HS-5 (cell line): ENCODE measurements at places on chromosomes 12 and 14.

DNA sequence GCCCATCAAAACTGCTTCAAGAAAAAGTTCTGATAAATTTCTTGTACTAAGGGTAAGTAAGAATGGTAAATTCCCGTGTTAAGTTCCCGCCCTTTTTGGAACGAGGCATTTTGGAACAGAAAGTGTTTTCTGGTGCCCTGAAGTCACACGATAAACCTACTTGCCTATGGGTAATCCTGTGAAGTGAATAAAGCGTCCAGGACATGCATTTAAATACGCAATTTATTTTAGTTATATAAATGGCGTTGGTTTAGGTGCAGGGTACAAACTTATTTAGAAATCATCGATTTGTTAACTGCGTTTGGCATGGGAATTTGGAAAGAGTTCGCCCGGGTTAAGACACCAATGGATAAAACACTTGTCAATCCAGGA is 715 bp upstream of the RAP1B start:
- no peak for DNase-seq

DNA sequence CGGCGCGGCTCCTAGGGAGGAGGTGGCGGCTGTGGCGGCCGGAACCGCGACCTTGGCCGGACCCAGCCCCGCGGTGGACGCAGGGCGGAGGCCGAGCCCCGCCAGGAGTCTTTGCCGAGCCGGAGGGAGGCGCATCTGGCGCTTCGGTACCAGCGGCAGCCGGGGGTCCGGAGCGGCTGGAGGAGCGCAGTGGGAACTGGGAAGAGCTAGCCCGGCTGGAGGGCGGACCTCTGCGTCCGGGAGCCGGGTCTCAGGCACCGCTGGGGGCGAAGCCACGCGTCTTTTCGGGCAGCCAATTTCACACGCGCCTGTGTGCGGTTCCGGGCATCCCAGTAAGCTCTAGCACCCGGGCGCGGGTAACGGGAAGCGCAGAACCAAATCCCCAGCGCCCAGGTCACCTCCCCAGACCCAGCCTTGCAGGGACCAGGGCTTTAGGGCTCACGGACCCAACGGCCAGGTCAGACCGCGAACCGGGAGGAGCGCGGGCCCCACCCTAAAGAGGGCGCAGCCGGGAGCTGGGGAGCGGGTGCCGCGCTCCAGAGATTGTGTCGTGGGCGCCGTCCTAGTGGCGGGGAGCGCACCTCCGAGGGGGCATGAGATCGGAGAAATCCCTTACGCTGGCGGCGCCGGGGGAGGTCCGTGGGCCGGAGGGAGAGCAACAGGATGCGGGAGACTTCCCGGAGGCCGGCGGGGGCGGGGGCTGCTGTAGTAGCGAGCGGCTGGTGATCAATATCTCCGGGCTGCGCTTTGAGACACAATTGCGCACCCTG is 89.4 kb downstream of the GALNT8 start:
- no peak for DNase-seq

- no peak for DNase-seq
Measured at GRCh38 chr12:54616933-54617680, 17.6 kb downstream of the LACRT start.

GRCh38 chr12:130775953-130776856 is 60.1 kb upstream of the RIMBP2 start:
- peak; percentile 40 for DNase-seq

DNA sequence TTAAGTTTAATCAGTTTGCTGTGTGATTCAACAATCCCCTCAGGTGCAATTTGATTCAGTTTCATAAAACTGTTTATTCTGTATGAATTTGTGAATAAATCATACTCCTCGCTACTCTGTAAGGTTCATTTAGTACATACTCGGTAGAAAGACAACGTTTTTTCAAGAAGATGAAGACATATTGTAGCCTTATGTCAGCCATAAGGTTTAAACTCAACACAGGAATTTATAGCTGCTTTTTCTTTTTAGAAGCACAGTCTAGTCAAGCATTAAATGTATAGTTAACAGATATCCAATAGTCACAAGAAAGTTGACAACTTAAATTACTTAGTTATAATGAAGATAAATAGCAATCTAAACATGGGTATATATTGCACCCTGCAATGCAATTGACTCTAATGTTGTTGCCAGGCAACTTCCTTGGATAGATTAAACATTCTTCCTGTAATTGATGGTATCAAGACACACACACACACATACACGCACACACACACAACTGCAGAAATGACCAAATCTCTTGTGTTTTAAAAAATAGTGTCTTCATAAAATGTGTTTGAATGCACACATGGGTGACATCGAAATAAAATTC is 151.5 kb upstream of the MGAT4C start:
- no peak for DNase-seq

- no peak for DNase-seq
Measured at GRCh38 chr12:54593725-54594124, 5.3 kb upstream of the PPP1R1A start.

- DNase-seq, result no peak
Measured at GRCh38 chr12:7844116-7844515, 28.6 kb downstream of the SLC2A14 start.

- DNase-seq, result no peak
Measured at GRCh38 chr14:91748049-91748448, 16.2 kb upstream of the CATSPERB start.

DNA sequence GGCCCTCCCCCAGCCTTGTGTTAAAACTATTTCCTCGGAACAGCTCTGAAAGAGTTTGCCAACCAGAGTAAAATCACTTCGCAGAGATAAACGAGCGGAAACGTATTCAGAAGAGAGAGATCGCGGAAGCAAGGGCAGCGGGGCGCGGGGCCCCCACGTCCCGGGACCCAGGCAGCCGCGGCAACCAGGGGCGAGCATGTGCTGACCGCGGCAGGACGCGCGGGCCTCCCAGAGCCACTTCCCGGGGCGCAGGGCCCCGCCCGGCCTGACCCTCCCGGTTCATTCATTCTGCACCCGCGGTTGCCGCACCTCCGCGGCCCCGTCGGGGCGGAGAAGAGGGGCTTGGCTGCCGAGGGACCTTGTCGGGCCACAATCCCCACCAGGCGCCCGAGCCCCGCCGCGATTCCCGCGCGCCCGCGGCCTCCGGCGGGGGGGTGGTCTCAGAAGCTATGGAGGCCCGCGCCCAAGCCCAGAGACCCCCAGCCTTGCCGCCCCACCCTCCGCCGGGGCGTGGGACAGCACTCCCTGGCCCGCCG is 598 bp downstream of the UBE2N start:
- no peak for DNase-seq

- DNase-seq, result no peak
Measured at GRCh38 chr12:94848966-94849365, 154.5 kb downstream of the NDUFA12 start.

- DNase-seq, result no peak
Measured at GRCh38 chr12:109729801-109730200, 16.2 kb downstream of the FAM222A start.

DNA sequence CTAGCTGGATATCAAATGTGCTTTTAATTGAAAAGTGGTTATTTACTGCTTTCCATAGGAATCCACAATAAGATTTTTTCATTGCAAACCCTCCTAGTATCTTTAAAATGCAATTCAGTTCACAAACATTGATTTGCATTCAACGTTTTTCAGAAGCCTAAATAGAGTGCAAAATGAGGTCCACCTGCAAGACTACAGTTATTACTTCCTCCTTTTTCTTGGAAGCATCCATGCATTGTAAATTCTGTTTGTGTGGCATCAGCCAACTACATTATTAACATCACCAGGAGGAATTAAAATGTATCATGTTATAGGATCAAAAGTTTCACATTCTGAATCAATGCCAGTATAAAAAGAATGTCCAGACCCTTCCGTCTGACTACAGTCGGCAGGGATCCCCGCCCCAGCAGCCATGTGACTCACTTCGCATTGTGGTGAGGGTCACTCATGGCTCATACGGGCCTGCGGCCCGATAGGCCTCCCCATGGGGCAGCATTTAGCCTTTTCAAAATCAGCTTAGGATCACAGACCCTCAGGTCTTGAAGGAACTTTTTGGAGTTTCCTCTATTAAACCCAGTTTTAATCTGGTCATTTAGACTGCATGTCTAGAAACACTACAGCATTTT is 46.3 kb downstream of the NTF3 start:
- no peak for DNase-seq

DNA sequence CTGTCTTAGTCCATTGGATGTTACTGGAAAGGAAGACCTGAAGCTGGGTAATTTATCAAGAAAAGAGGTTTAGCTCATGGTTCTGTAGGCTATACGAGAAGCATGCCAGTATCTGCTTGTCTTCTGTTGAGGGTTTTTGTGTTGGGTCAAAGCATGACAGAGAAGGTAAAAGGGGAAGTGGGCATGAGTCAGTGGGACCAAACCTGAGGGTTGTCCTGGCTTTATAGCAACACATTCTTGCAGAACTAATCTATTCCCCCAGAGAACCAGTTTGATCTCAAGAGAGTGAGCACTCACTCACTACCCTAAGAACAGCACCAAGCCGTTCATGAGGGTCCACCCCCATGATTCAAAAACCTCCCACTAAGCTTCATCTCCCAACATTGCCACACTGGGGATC is 19.0 kb upstream of the KRAS start:
- DNase-seq, result no peak

- peak; percentile 24 for DNase-seq
Measured at GRCh38 chr12:79058342-79058741, 193.8 kb downstream of the SYT1 start.

DNA sequence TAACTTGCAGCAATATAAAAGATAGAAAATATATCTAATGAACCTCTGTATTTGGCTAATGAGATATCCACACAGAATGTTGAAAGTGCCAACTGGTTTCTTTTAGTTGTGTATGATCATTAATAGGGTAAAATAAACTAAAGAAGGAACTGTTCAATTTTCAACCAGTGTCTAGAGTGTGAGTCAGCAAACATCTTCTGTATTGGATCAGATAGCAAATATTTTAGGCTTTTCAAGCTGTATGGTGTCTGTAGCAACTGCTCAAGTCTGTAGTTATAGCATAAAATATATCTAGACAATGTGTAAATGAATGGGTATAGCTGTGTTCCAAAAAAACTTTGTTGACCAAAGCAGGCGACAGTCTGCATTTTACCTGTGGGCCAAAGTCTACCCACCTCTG is 23.5 kb upstream of the NOVA1 start:
- DNase-seq, result no peak

DNA sequence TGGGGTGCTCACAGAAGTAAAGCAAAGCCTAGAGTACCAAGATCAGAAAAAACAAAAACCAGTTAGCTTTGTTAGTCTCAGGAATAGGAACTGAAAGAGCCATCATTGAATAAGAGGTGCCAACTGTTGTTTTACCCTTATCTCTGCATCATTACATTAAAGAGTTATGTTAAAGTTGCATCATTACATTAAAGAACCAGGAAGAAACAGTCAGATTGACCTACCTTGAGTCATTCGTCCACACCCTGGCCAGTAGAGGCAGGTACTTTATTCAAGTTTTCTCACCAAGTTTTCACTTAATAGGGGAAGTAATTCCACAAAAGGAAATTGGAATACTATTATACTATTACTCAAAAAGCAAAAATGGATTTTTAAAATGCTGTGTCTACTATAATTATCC is 121.7 kb upstream of the CNOT2 start:
- no peak for DNase-seq

DNA sequence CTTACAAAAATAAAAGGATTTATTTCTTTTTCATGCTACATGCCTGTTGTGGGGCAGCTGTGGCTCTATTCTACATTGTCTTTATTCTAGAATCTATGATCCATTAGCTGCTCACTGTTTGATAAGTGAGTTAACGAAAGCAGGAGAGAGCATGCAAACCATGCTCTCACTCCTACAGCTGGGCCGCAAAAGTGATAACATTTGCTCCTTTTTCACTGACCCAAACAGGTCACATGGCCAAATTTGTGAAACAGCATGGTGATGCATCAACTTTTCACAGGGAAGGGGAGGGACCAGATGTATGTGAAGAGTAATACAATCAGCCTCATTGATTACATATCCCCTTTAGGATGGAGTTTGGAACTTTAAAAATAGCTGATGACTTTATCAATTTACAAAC is 456.9 kb upstream of the SYT1 start:
- DNase-seq, result no peak

DNA sequence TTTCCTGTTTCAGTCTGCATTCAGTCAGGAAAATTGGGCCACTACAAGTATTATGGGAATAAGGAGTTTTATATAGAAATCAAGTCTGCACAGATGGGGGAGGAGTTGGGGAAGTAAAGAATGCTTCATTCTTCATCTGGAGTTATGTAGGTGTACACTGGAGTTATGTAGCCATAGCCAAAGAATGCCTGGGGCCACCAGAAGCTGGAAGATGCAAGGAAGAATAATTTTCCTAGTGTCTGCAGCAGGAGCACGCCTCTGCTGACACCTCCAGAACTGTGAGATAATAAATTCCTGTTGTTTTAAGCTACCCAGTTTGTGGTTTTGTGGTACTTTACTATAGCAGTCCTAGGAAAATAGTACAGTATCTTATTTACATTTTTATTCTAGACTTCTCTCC is 333.4 kb downstream of the NELL2 start:
- no peak for DNase-seq

DNA sequence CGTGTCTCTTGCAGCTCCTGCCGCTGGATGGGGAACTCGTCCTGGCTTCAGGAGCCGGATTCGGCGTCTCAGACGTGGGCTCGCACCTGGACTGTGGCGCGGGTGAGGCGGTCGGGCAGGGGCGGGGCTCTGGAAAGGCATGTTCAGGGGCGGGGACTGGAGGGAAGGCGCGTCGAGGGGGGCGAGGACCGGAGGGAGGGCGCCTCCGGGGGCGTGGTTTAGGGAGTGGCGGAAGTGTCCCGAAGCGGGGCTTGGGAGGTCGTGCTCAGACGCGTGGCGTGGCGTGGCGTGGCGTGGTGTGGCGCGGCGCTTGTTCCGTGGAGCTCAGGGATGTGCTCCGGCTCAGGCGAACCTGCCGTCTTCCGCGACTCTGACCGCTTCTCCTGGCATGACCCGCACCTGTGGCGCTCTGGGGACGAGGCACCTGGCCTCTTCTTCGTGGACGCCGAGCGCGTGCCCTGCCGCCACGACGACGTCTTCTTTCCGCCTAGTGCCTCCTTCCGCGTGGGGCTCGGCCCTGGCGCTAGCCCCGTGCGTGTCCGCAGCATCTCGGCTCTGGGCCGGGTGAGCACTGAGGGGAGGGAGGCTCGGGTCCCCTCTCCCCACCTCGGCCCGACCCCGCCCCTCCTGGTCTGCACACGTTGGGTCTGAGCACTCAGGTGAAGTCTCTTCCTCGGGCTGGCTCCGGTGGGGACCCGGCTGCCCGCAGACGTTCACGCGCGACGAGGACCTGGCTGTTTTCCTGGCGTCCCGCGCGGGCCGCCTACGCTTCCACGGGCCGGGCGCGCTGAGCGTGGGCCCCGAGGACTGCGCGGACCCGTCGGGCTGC is 6.2 kb downstream of the AMN start:
- DNase-seq, result no peak

GRCh38 chr14:24404814-24405213 is 6.0 kb downstream of the NYNRIN start:
- no peak for DNase-seq

DNA sequence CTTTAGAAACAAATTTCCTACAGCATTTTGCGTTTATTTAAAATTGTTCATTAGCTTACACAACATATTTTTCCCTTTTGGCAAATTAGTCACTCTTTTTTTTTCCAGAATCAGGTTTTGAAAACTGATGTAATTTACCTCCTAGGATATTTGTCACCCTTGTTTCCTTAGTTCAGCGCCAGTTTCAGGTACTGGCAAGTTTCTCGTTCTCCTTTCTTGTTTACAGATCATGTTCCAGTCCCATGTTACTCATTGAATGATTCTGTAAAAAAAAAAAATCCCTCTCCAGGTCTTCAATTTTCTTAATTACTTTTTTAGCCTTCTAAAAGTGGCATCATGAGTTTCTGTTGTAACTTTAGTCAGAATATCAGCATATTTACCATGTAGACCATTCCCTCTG is 2.7 kb downstream of the PPP4R4 start:
- no peak for DNase-seq

GRCh38 chr14:100293497-100294212 is 12.6 kb downstream of the SLC25A29 start:
- no peak for DNase-seq

- DNase-seq, result no peak
Measured at GRCh38 chr14:90397425-90398314, 841 bp downstream of the CALM1 start.
